ENCODE measurements at places on chromosomes 3 and 15.

- peak; percentile 11 for DNase-seq
Observed at GRCh38 chr3:98812851-98813374, 49.8 kb downstream of the ST3GAL6 start.

DNA sequence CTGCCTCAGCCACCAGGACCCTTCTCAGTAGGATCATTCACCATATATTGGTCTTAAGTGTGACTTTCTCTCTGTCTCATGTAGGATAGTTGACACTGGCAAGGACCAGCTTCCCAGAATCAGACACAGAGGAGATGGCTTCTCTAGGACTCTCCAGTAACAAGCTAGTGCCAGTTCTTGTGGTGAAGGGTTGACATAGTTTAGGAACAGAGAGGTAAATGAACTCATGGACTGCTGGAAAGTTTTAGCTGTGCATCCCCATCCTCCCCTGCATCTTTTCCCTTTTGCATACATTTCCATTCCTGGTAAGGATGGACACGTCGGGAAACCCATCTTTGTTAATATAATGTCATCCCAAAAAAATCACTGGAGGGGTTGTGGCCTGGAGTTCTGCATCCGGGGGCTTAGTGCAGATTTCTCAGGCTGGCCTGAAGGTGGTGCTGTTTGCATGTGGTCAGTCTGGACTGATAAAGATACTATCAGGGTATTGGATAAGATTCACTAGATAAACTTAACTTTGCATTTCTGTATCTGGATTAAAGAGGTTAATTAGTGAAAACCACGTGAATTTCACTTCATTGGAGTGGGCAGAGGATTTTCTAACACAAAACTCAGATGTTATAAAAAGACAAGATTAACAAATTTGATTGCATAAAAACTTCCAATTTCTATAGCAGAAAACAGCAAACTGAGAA is 110.8 kb downstream of the TBC1D2B start:
- DNase-seq = peak; percentile 67

DNA sequence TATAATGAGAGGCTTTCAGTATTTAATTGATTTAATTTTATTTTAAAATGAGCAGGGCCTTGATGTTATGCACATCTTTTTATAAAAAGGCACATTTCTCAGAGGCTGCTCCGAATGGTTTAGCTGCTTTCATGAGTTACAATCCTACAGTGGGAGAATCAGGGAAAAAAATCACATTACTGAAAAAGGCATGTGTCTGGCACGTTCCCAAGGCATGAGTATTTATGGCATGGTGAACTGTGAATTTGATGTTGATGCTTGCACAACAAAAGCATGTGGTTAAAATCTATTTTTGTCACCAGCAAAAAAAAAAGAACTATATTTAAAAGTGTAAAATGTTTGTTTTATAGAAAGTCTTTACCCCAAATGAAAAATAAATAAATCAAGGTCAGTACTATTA is 485.2 kb upstream of the ROBO2 start:
- DNase-seq = no peak

DNA sequence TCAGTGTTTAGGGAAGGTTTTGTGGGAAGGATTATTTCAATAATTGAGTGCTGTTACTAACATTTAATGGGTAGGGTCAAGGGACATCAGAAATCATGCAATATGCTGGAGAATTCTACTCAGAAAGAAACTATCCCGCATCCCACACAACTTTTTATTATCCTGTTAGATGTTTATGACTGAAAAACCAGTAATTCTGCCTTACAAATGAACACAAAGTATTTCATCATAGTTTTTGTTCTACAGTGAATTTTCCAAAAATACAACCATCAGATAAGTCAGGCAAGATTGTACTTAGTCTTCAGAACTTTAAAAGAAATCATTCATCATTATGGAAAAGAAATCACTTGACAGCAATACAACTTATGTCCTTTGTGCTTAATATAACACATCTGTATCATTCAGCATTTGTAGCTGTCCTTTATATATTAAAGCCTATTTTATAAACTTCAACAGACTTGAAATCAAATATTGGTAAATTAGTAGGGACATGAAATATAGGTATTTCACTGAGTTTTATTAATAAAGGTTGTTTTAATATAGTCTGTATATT is 61.9 kb downstream of the TRPM7 start:
- no peak for DNase-seq

- DNase-seq = no peak
Observed at GRCh38 chr3:42495393-42495792, 7.0 kb upstream of the VIPR1 start.

DNA sequence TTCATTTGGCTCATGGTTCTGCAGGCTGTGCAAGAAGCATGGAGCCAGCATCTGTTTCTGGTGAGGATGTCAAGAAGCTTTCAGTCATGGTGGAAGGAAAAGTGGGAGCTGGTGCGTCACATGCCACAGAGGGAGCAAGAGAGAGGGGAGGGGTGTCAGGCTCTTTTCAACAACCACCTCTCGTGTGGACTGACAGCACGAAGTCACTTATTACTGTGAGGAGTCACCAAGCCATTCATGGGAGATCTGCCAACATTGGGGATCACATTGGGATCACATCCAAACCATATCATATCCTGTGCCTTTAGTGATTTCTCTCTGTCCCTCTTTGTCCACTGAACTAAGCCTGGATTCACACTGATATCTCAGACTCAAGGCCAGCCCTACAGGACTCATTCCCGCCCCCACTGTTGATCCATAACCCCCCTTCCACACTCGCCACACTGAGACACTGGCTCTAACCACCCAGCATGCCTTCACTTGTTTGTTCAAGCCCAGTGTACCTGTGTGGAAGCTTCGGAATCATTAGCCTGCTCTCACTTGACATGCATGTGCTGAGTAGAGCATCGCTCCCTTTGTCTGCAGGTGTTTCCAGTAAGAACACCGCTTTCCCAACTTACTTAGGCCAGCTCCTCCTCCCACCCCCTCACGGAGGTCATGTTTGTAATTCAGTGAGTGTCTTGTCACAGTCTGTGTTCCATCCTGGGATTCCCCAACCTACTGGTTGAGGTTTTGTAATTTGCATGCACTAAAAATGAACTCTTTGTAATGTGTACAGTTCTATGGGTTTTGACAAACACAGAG is 132.2 kb downstream of the KLF13 start:
- DNase-seq = no peak

GRCh38 chr3:37272741-37273140 is 98.4 kb upstream of the LRRFIP2 start:
- DNase-seq = no peak

GRCh38 chr3:157204880-157205279 is 44.9 kb upstream of the CCNL1 start:
- DNase-seq = no peak

- no peak for DNase-seq
Observed at GRCh38 chr3:150260398-150260710, 147.7 kb upstream of the TSC22D2 start.

DNA sequence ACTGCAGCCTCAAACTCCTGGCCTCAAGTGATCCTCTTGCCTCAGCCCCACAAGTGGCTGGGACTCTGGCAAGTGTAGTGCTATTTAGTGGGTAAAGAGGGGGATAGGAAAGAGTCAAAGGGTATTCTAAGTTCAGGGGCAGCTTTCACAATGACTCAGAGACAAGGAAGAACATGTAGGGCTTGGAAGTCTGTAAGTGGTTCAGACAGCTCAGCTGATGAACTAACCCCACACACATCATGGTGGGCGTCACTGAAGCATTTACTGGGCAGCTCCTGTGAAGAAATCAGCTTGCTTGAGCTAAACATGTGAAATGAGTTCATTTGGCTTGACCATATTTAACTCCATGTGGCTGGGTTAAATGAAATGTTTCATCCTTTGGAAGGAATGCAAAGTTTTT is 34.6 kb upstream of the THSD4 start:
- no peak for DNase-seq

- no peak for DNase-seq
Observed at GRCh38 chr3:22319446-22319845, 568.4 kb upstream of the ZNF385D start.

DNA sequence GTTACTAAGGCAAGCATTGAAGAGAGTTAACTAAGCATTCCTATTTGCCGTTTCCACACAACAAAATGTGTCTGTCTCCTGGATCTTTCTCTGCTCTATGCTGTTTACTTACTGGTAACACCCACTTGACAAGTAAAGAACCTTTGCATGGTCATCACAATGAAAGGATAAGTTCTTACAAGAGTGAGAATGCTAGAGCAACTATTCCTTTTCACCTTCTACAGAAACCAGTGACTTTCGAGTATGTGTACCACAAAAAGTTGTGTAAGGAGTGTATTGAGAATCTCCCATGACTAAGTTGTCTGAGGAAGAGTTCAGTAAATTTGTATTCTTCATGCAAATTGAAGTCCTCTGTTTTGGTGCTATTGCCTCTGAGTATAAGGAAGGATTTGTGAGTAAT is 10.8 kb downstream of the TIPARP start:
- no peak for DNase-seq

DNA sequence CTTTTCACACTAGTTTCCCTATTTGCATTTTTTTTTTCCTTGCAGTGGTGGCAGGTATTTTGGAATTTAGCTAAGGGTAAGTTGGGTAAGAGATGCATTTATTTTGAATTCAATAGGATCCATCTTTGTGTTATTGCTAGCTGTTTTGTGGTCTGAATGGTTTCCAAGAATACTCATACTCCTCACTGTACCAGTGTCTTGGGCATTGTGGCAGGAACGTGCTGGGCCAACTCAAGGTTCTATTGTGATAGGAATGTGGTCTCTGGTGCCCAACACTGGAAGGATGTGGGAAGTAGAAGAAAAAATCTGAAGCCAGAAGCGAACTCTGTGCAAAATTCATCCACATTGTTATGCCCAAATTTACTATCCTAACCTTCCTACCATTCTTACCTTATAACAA is 135.6 kb downstream of the RBMS3 start:
- DNase-seq = no peak

GRCh38 chr3:180068023-180068422 is 31.3 kb upstream of the PEX5L start:
- DNase-seq = no peak

DNA sequence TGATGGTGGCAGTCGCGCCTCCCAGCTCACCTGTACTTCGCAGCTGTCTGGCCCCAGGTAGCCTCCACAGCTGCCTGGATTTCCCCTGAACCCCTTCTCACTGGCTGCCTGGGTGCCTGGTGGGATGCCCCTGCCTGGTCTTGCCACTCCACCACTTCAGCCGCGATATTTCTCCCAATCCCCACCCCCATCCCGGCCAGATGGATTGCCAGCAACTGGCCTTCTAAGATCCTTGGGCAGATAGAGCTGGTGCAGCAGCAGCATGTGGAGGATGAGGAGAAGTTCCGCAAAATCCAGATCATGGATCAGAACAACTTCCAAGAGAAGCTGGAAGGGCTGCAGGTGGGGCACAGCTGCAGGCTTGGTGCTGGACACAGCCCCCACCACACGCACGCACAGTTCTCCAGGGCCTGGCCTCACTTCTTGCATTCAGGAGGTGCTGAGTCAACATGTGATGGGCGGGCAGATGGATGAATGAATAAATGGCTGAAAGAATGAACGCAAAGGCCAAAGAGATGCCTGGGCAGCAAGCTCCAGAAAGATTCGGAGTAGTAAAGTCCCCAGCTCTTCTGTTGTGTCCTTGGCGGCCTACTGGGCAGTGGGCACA is 35.7 kb downstream of the DNAH1 start:
- no peak for DNase-seq

DNA sequence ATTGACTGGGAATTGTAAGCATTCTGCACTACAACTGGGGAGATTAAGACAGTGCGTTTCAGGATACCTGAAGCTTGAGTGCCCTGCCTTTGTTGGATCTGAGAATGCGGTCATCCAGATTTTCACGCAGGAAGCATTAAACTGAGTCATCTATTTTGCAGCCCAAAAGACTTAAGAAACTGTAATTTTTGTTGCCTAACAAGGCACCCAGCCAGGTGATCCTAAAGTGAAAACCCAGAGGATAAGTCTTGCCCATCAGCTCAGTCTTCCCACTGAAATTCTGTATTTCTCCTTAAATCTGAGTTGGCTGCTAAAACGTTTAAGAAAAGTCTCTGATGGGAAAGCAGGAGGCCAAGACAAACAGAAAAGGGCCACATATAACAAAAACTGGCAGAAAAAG is 242.5 kb upstream of the TMCO5A start:
- no peak for DNase-seq

DNA sequence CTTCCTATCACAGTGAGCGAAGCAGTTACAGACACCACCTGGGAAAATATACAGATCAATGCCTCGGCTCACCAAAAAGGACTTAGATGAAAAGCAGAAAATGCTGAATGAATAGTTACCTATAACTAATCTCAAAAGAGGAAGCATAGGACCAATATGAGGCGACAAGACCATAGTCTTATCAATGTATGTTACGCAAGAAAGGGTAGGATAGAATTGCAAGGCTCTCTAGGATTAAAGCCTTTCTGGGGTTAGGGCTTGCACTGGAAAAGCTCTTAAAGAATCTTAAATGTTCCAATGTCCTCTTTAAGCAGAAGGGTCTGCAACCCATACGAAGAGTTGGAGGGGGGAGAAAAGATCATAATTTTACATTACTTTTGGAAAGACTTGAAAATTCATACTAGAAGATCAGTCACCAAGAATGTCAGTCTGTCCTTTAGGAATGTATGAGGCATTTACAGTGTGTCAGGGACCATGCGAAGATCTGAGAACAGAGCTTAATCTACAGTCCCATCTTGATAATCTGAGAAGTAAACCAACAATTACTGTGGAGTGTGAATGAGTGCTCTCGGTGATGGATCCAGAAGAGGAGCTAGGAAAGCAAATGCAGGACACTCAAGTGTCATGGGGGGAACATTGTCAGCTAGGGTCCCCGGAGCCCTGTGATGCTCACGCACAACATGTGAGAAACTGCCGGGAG is 185.9 kb downstream of the GREM1 start:
- no peak for DNase-seq

DNA sequence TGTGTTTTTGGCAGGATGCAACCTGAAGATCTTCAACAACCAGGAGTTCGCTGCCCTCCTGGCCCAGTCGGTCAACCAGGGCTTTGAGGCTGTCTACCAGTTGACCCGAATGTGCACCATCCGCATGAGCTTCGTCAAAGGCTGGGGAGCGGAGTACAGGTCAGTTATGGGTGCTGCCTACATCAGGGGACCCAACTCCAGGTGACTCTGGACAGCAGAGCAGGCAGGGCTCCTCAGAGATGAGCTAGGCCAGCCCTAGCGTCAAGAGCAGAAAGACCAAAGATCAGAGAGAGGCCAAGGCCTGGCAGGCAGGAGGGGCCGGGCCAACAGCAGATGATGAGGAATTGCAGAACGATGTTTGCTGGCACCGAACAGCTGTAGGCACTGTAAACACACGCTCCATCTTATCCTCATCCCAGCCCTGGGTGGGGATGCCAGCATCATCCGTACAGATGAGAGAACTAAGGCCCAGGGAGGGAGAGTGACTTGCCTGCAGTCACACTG is 67.1 kb downstream of the AAGAB start:
- DNase-seq = no peak
